ENCODE measurements at places on chromosomes 3 and 15.

GRCh38 chr3:111812701-111813100 lies 46.4 kb upstream of the PHLDB2 start:
- no peak for DNase-seq

DNA sequence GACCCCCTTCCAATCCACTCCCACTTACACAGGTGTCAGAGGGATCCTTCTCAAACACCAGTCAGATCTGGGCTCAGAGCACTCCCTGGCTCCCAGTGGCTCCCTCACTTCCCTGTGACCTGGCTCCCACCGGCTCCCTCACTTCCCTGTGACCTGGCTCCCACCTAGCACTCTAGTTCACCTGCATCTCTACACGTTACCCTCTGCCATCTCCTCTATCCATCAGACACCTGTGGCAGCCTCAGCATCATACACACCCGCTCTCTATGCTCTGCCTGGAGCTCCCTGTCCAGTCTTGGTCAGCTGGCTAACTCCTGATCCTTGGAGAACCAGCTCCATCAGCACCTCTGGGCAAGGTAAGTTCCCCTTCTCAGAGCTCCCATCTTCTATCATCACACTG lies 5.6 kb downstream of the RPP25 start:
- DNase-seq = no peak

DNA sequence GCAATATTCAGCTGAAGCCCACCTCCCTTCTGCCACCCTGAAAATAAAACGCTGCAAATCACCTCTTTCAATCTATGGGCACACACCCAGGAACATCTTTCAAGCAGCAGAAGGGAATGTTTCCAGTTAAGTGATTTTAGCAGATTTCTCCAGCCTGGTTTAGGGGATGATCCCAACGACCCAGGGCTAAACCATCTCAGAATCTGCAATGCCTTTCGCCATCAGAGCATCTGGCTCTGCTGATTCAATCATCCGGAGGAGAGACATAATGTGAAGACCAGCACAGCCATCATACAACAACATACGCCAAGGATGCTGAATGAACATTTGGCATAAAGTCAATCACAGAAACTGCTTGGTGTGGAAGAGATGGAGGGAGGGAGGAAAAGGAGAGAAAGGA lies 15.5 kb upstream of the LRRN1 start:
- DNase-seq = no peak

DNA sequence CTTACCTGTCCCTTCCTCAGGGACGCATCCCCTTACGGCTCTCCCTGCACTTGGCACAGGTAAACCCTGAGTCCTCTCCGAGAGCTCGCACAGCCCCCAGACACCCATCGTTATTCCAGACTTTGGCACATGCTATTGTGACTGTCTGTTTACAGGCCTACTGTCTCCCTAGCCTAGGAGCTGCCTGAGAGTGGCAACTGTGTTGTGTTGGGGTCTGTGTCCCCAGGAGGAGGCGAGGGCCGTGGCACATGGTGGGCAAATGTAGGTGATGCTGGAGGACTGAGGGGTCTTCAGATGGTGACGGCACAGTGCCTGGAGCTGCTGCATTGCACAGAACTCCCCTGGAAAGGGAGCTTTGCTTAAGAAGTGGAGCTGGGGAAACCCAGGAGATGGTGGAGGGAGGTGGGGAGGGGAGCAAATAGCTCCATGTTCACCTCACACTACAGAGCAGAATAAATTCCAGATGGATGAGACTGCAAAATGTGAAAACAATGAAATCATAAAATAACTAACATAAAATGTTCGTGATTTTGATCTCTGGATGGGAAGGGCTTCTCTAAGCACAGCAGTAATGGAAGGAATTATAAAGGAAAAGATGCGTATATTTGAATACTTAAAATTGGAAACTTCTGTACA lies 96.5 kb downstream of the SMAD6 start:
- no peak for DNase-seq

GRCh38 chr3:137463131-137463530 lies 301.0 kb upstream of the SOX14 start:
- no peak for DNase-seq

- DNase-seq = no peak
Measured at GRCh38 chr3:184275961-184276910, at the start of gene ECE2. ECE2 (plus strand) TSS chr3:184276022; CDS start chr3:184276154, 132 bp downstream.

- DNase-seq = no peak
Measured at GRCh38 chr3:171377859-171378258, 82.3 kb downstream of the TNIK start.

DNA sequence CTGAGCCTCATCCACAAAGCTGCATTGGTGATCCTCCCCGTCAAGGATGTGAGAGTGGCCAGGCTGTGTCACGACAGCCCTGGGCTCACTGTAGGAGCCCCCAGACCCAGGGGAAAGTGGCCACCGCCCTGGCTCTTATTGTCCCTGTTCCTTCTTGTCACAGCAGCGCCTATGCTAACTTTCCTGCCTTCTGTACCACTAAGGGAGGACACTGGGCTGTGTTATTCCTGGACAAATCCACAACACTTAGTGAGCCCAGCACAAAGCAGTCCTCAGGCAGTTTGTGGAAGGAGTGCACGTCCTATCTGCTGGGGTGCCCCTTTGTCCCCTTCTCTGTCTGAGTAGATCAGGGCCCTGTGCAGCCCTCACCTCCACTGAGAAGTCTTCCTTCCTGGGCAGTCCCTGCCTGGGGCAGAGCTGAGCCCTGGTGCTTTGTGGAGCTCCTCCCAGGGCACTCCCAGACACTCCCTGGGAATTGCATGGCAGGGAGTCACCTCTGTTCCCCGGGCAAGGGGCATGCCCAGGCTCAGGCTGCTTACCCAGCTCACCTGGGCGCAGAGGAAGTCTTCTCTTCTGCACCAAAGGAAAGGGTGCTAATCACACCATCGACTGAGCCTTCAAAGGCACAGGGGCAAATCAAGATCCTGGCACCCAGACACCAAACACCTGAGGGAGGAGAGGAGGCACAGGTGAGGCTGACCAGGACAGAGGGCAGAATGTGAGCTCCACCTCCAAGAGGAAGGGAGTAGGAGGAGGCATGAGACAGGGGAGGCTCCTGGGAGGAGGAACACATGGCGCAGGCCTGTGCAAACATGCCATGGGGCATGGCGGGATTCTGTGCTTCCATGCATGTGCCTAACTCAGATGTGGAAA lies 138.7 kb downstream of the KLF13 start:
- no peak for DNase-seq

DNA sequence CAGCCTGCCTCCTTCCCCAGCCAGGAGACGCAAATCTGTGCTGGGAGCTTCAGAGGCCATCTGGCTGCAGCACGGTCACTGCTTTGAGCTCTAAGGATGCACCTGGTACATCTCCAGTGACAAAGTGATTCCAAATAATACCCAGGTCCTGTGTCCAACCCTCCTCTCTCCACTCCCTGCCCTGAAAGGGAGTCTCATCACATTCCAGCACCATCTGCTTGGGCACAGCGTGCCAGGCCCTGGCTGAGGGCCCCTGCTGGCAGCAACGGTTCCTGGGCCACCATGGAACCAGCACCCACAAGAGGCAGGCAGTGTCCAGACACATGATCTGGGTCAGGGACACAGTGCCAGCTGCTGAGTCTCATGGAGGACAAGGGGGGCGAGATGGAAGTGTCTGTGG lies 81.3 kb downstream of the MTHFS start:
- DNase-seq = no peak

- DNase-seq = no peak
Measured at GRCh38 chr15:96234109-96234892, 96.2 kb upstream of the NR2F2 start.

- DNase-seq = no peak
Measured at GRCh38 chr3:136186846-136187245, 9.3 kb downstream of the MSL2 start.

- DNase-seq = no peak
Measured at GRCh38 chr3:35761311-35761710, 122.0 kb downstream of the ARPP21 start.

- DNase-seq = no peak
Measured at GRCh38 chr3:71070497-71071463, 512.7 kb downstream of the FOXP1 start.

GRCh38 chr3:124401843-124402242 lies 328.4 kb upstream of the UMPS start:
- DNase-seq = no peak

GRCh38 chr3:60146121-60146520 lies 1096.3 kb upstream of the CFAP20DC start:
- no peak for DNase-seq

- no peak for DNase-seq
Measured at GRCh38 chr3:23185861-23186260, 17.3 kb upstream of the UBE2E2 start.

- DNase-seq = no peak
Measured at GRCh38 chr3:72728958-72729467, 119.2 kb downstream of the SHQ1 start.

DNA sequence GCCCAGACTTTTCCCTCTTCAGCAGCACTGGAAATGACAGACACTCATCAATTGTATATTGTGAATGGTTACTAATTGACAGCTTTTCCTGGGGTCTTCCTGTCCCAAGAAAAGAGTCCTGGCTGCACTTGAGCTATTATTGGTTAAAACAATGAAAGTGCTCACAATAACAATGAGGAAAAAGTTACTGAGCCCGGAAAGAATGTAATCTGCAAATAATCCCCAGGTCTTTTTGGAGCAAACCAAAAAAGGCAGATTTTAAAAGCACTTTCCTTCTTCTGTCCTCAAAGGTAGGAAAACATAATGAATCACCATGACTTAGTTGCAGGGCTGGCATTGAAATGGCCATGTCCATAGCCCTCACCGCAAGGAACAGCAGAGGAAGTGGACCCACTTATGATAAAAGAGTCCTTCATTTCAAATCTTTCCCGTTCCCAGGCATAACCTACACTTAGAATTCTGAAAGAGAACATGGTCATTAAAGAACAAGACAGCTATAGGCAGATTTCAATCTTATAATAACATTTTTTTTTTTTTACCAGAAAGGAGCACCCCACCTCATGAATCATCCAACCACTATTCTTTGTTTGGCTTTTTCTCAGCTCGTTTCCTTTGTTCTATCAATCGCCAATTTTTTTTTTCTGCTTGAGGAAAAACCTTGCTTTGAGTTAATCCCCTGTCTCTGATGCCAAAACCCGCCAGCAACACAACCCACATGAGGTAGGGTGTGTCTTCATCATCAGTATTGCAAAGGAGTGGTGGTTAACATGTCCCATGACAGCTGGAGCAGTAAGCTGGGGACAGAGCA lies 35.5 kb upstream of the ATP1B3 start:
- DNase-seq = no peak

DNA sequence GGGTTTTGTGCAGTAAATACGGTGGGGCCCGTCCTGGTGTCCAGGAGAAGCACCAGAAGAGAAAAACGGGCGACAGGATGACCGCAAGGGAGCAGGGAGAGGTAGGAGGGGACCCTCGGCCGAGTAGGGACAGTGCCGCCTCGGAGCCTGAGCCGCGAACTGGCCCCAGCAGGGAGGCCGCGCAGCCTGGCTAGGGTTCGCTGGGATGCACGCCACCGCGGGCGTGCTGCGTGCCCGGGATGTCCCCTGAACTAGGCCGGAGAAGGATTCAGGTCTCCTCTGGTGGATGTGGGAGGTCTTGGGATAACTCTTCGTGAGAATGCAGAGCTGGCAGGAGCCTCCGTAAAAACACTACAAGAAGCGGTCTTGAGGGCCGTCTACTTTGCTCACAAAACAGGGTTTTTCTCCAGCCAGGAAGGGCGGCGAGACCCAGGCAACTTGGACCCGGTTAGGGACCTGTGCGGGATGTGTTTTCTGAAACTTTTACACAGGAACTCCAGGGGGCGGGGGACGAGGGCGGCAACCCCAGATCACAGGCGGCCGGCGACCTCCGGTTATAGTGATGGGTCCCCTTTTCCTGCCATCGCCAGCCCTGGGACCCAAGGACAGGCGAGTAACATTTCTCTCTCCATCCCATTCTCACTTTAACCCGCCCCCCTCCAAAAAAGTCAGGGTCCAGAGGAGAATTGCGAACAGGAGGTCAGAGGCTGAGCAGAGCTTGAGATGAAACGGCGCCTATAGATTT lies 35.5 kb downstream of the NR2F2 start:
- no peak for DNase-seq

- DNase-seq = peak; percentile 79
Measured at GRCh38 chr15:98085003-98085639, 124.6 kb downstream of the ARRDC4 start.

GRCh38 chr3:34132069-34132692 lies 333.8 kb downstream of the PDCD6IP start:
- no peak for DNase-seq
